ENCODE measurements at places on chromosomes 16 and 17.

DNA sequence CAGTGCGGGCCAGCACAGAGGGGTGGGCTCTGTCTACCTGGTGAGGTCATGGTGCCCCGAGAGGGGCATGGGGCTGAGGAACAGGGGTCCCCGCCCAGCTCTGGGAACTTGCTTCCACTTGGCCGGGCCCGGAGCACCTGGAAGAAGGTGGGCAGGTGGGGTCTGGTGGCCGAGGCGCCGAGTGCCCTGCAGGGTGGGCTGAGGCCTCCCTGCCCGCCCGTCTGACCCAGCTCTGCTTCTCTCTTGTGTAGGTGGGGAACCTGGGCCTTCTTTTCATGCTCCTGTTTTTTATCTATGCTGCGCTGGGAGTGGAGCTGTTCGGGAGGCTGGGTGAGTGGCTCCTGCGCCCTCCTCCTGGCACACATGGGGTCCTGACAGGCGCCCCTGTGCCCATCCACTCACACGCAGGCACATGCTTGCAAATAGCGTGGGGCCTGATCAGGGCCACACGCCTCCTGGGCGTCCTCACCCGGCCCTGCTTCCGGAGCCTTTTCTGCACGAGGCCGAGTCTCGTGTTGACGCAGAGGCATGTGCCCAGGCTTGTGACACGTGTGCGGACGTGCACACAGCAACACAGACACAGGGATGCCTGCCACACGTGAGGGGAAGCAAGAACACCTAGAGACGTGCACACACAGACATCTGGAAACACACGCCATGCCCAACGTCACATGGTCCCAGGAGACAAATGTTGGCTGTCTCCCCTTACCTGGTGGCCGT lies 8.2 kb downstream of the TPSG1 start:
- no peak for DNase-seq

GRCh38 chr17:50355701-50356341 lies 9.9 kb downstream of the XYLT2 start:
- DNase-seq = no peak

- no peak for DNase-seq
Measured at GRCh38 chr16:4510747-4511426, 27.7 kb downstream of the CDIP1 start.

DNA sequence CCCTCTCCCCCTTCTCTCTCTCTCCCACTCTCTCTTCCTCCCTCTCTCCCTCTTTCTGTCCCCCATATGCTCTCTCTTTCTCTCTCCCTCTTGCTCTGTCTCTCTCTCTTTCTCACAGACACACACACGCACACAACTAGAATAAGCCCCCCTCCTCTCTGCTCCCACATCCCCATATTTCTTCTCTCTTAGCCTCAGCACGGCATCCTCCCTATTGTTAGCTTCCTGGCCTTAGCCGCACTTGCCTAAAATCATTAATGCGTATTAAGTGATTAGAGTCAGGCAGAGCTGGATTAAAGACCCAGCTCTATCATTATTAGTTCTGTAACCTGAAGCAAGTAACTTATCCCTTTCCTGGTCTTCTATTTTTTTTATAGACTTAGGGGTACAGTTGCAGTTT lies 319.0 kb upstream of the C16orf82 start:
- DNase-seq = no peak

GRCh38 chr17:59121901-59122480 lies 15.3 kb upstream of the TRIM37 start:
- DNase-seq = no peak

DNA sequence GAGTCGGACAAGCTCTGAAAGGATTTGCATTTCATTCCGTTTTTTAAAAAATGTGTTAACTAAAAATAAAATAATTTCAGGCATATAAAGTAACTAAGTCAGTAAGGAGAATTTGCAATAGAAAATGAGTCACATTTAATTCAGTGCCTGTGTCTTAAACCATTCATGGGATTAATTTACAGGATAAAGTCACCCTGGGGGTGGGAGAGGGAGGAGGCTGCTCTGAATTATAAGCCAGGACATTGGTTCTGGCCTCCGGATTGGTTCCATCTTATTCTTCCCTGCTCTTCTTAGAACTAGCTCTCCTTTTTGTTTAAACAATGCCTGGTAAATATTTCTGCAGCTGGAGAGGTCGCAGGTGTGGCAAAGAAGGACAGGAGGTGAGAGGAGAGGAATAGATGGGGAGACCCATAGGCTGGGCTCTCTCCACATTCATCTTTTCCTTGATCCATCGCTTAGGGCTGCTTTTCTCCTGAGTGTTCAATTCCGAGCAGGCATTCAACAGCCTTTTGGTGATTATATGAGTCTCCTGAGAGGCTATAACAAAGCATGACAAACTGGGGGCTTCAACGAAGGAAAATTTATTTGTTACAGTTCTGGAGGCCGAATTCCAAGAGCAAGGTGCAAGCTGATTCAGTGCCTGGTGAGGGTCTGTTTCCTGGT lies 319.2 kb downstream of the PHKB start:
- no peak for DNase-seq

DNA sequence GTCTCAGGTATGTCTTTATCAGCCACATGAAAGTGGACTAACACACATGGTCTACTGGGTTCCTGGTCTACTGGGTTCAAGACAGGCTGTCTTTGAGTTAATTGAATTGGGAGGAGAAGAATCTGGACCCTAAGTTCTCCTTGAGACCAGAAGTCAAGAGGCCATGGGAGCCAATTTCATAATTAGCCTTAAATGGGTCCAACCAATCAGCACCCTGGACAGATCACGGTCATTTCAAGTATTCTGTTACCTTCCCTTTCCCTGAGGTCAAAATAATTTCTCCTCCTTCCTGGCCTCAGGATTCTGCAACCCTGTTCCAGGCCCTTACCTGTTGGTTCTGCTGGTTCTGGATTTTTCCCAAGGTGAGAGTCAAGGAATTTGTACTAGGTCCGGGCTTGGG lies 23.8 kb downstream of the OSBPL7 start:
- no peak for DNase-seq

DNA sequence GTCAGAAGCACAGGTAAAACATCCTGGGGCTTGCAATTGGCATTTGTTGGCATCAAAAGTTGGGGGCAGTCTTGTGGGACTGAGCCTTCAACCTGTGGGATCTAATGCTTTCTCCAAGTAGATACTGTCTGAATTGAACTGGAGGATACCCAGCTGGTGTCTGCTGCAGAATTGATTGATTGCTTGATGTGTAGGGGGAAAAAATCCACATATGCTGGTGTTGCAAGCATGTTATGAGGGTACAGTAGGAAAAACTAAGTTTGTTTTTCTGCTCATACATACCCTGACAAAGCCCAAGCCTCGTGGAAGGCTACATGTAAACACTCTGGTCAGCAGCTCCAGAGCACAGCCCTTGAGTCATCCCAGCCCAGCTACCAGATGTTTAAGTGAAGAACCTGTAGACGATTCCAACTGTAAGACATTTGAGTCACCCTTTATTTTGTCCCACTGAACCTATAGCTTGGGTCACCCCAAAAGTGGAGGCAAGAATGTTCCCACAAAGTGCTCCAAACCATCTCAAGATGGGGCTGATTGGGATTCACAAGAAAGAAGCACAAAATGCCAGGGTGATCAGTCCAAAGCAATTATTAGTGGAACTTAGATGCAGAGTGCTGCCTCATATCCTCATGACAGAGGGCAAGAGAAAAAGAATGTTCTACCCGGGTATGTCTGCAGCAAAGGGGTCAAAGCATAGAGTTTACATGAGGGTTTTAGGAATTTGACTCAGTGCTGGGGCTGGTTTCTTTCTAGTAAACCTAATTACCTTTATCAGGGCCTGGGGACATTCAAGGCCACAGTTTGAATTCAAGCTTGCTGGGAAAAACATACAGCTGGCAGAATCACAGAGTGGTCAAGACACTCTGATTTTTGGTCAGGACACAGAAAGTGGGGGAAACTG lies 9.6 kb upstream of the APPBP2 start:
- no peak for DNase-seq

GRCh38 chr16:48499923-48500381 lies 110.0 kb downstream of the N4BP1 start:
- DNase-seq = no peak

GRCh38 chr16:2223942-2224486 lies 623 bp downstream of the E4F1 start:
- no peak for DNase-seq

DNA sequence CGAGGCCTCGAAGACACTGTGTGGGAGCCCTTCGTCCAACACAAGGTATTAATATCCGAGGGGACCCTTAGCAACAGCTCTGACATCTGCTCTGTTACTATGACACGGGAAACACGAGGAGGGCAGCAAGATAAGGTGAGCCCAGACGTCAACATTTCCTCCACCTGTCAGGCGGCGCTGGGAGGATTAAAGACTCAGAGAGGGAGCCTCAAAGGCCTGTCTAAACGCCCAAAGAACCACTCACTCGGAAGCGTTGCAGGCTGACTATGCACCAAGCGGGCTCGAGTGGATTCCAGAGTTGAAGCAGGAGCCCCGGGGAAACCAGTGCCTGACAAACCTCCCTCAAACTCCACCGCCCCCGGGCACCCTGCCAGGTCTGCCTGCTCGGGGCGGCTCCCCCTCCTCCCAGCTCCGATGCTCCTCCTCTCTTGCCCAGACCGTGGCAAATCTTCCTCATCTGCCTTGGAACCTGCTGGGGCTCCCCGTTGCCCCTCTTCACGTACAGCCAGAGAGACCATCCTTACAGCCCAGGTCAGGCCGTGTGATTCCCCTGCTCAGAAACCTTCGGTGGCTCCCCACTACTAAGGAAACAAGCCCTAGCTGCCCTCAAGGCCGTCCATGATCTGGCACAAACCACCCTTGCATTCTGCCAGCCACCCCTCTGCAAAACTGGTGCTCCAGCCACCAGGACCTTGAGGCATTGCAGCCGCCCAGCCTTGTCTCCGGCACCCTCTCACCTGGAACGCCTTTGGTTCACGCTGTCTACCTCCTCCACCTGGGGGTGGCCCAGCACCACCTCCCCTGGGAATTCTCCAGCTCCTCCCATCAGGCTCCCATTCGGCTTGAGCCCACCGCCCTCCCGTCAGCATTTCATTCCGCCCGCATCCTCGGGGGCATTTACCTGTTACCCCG lies 16.2 kb downstream of the RPH3AL start:
- no peak for DNase-seq

- DNase-seq = no peak
Measured at GRCh38 chr16:15996432-15997109, 47.2 kb downstream of the ABCC1 start.

- peak; percentile 39 for DNase-seq
Measured at GRCh38 chr17:51119415-51120356, 982 bp downstream of the SPAG9 start.

GRCh38 chr16:54201200-54201599 lies 85.4 kb downstream of the IRX3 start:
- DNase-seq = no peak

DNA sequence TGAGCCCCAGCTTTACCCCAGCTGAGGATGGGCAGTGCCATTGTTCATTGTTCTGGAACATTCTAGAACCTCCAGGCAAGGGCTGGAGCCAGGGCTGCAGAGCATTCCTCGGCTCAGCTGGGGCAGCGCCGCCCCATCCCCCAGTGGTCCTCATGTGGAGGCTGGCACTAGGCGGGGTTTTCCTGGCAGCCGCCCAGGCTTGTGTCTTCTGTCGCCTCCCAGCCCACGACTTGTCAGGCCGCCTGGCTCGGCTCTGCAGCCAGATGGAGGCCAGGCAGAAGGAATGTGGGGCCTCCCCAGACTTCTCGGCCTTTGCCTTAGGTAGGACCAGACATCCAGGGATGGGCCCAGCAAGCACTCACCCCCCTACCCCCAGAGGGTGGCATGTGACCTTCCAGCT lies at the start of gene TMEM95:
Gene TMEM95, plus strand, starts transcription at position 104 of the 400 bp plus-strand sequence. Its CDS starts 49 bp downstream, at position 153.
- no peak for DNase-seq

DNA sequence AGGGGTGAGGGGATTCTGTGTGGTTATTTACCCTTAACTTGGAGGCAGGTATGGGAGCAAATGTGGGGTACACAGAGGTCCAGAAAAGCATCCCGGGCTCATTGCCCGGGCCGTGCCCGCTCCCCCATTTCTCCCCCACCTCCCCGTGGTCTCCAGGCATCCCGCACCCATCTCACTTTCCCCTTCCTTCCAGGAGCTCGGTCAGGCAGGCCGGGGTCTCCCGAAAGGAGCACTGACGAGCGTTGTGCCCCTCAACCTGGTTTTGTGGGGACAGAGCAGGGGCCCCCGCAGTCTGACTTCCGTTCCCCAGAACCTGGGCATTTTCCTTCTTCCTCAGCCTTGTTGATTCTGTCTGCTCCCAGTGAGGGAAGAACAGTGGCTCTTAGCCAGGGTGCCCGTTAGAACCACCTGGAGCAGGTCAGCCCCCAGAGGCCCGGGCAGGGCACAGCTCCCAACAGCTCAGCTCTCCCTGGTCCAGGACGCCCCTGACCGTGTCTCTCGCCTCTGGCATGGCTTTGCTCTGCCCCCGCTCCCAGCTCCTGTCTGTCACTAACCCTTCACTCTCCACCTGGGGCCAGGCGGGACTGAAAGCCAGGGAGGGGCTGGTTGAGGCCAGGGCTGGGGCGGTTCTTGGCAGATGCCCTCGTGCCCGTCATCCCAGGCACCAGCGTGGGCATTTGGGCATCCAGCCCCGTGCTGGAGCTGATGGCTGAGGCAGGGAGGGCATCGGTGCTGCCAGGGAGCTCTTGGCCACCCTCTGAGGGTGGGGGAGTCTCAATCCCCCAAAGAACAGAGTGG lies 12.5 kb upstream of the NUDT16L1 start:
- no peak for DNase-seq

- DNase-seq = no peak
Measured at GRCh38 chr16:86393907-86394626, 116.3 kb upstream of the FOXF1 start.

DNA sequence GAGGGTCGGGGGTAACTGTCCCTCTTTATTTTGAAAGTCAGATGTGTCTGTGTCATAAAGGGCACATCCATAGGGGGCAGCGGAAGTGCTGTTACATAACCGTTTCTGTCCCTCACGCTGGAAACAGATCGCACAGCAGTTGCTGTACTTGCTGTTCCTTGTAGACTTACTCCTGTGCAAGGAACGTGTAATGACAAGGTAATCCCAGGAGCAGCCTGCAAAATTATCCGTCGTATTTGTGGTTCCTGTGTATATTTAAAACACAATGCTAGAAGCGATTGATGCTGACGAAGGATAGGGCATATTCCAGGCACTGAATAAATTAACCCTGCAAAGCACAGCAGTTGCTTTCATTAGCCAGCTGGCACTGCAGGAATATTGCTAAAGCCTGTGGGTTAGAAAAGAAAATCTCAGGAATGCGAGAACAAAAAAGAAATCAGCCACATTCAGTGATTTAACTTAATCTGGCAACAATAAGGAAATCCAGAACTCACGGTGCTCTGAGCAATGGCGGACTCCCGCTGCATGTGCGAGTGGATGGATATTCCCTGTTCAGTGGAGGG lies 76.2 kb downstream of the SPECC1 start:
- no peak for DNase-seq

GRCh38 chr16:30031477-30031918 lies 427 bp upstream of the TLCD3B start:
- DNase-seq = no peak

DNA sequence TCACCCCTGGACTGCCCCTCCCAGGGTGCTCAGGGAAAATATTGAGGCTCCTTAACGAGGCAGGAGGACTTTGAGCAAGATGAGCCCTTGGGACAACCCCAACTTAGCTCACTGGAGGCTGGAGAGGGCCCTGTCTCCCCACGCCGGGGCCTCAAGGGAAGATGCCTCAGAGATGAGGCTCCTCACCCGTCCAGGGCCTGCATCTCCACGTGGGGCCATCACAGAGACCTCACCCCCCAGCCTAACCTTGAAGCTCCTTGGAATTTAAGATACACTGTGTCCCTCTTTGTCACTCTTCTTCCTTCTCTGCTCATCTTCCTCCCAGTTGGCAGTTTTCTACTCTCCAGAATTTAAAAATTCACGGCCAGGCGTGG lies 11.2 kb downstream of the COX4I1 start:
- DNase-seq = no peak

- no peak for DNase-seq
Measured at GRCh38 chr17:6325051-6325450, 109.9 kb downstream of the AIPL1 start.
